ENCODE measurements at places on chromosomes 2 and 18.
A peak's percentile ranks its signal among the peaks of the same experiment; 100 is the strongest.

- no peak for DNase-seq
These were observed 202.7 kb downstream of the CLIP4 start for GRCh38 chr2:29317801-29318485.

DNA sequence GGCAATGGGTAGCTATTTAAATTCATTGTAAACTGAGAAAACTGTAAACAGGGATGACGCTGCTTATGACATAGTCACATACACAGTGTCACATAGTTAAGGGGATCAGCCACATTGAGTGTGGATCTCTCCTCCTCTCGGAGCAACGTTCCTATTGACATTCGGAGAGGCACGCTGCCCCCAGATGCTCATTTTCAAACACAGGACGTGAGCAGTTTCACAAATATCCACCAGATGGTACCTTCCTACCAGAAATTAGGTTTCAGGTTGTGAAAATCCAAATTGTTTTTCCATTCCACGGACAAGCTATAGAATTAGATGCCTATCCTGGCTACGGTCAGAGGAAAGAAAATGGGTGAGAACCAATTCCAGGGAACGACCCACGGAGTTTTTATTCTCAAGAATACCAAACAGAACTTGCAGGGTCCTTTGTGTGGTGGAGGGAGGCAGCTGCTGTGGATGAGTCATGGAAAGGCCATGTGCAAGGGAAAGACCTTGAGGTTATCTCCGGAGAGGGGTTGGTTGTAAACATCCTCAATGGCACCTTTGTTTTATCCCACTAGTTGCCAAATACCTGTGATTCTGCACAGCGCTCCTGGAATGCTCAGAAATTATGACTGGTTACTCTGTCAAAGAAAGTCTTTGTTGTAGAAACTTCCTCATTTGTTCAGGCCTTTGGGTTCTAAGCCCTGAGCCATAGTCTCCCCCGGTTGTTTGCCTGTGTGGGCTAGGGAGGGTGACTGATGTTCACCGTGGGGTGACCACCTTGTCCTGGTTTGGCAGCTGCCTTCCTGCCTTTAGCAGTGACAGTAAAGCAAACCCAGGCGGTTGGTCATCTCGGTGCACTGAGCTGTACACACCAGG lies 88.0 kb downstream of the ACTR3 start:
- no peak for DNase-seq

- DNase-seq = peak; percentile 27
These were observed 31.1 kb upstream of the GMCL1 start for GRCh38 chr2:69798290-69798908.

DNA sequence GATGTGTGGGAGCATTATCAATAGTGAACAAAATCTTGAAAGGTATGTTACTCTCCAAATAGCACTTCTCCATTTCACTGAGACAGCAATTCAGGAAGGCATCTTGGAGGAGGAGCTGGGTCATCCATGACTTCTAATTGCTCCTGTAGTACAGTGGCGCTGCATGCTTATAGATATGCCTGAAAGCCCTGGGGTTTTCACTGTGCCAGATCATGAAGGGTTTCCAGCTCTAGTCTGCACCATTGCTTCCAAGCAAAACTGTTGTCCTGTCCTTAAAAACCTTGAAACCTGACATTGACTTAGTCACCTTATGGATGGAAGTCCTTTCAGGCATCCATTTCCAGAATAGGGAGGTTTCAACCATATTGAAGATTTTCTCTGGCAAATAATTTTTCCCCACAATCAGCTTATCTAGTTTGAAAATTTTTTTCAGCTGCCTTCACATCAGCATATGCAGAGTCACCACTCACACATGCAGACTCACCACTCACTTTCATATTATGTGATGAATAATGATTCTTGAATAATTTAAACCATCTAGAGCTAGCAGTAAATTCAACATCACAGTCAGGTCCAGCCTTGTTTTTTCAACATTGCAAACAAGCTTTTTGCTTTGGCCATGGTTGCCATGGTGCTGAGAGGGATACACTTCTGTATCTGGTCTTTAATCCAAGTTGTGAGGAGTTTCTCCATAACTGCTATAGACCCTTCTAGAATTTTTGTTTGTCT lies 297.1 kb downstream of the CLIP4 start:
- DNase-seq = no peak

DNA sequence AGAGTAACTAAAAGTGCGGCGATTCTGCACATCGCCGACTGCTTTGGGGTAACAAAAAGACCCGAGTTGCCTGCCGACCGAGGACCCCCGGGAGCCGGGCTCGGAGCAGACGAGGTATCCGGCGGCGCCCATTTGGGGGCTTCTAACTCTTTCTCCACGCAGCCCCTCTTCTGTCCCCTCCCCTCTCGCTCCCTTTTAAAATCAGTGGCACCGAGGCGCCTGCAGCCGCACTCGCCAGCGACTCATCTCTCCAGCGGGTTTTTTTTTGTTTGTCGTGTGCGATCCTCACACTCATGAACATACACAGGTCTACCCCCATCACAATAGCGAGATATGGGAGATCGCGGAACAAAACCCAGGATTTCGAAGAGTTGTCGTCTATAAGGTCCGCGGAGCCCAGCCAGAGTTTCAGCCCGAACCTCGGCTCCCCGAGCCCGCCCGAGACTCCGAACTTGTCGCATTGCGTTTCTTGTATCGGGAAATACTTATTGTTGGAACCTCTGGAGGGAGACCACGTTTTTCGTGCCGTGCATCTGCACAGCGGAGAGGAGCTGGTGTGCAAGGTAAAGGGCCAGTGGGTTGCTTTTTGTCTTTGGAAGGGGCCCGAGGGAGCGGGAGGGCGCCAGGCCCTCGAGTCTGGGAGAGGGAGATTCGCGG lies 1.4 kb downstream of the TRIB2 start:
- no peak for DNase-seq

- no peak for DNase-seq
These were observed 17.7 kb downstream of the SPIRE1 start for GRCh38 chr18:12639990-12640880.

GRCh38 chr18:56545464-56545863 lies 92.9 kb downstream of the TXNL1 start:
- no peak for DNase-seq

DNA sequence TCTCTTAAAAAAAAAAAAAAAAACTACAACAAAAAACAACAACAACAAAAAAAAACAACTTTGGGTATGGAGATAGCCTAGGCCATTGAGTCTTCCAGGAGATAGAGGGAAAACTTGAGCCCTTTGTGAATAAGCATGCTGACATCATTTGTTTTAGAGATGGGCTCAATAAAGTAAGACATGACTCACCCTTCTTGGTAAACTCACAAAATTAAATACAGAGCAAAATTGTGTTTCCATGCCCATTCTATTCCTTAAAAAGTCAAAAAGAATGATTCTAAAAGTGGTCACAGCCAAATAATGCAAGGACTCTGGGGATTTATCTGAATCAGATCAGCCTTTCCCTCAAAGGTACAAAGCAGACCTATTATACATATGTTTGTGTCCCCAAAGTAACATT lies 117.4 kb downstream of the ETAA1 start:
- DNase-seq = peak; percentile 54

DNA sequence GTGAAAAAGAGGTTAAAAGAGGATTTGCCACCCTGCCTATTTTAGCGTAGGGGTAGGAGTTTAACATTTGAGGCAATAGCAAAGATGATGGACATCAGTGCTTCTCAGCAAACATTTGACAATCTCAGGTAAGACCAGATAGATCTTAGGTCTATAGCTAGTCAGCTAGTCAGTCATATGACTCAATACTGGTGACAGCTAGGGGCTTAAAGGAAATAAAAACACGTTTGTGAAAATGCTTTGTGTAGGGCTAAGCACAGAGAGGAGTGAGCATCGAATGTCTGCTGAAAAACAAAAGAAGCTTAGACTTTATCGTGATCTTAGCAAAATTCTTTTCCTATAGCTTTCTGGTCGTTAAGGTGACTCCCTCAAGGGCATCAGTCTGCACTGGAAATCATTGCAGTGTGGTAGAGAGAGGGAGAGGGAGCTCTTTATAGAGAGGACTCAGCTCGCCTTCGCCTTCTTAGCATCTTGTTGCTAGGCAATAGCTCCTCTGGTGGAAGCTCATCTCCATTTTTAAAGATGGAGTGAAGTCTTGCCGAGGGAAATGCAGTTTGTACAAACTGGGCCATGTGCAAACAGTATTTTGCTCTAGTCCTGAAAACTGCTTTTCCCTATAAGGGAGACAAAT lies 62.8 kb upstream of the SLC38A11 start:
- DNase-seq = no peak

- DNase-seq = no peak
These were observed 217.0 kb downstream of the C1D start for GRCh38 chr2:67845621-67846369.

DNA sequence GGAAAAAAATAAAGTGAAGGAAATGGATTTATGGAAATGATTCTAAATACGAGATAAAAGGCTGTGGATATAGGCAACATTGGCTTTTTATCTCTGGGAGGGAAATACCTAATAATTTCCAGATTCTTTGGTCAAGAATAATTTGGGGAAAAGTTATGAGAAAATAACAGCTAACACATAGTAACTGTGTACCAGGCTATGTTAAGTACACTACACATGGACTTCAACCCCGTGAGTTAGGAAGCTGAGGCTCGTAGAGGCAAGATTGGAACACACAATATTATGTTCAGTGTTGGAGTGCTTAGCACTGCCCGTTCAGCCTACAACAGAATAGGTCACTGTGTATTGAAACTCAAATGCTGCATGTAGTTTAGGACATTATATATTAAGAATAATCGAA lies 34.3 kb upstream of the GPD2 start:
- no peak for DNase-seq

GRCh38 chr2:26758790-26759321 lies 5.2 kb upstream of the SLC35F6 start:
- DNase-seq = no peak

DNA sequence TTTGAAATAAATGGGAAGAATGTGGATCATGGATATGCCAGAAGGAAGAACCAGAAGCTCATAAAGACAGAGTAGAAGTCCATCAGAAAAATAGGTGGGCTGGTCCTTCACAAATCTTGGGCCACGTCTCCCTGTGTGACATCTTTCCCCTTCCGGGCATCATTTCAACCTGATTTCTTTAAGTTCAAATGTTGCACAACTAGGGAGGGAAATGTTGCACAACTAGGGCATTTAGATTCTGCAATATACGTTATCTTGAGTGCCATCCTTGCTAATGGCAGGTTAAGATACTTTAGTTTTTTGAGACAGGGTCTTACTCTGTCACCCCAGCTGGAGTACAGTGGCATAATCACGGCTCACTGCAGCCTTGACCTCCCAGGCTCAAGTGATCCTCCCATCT lies 129.6 kb downstream of the CERS6 start:
- DNase-seq = no peak

DNA sequence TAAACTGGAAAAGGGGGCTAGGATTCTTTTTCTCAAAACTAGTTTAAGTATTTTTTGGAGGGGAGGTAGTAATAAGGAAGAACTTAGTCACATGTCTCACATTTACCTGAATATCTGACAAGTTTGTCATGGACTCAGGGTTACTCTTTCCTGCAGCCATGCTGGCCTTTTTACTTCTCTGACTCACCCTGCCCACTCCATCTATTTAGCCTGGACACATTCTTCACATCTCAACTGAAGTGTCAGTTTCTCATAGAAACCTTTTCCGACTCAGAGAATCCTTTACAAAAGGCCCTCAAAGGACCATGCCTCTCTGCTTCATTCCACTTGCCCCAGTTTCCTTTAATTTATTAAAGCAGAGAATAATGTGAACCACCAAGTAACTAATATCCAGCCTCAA lies 42.6 kb downstream of the SCN7A start:
- no peak for DNase-seq

GRCh38 chr2:23588106-23588505 lies 203.1 kb downstream of the KLHL29 start:
- no peak for DNase-seq

DNA sequence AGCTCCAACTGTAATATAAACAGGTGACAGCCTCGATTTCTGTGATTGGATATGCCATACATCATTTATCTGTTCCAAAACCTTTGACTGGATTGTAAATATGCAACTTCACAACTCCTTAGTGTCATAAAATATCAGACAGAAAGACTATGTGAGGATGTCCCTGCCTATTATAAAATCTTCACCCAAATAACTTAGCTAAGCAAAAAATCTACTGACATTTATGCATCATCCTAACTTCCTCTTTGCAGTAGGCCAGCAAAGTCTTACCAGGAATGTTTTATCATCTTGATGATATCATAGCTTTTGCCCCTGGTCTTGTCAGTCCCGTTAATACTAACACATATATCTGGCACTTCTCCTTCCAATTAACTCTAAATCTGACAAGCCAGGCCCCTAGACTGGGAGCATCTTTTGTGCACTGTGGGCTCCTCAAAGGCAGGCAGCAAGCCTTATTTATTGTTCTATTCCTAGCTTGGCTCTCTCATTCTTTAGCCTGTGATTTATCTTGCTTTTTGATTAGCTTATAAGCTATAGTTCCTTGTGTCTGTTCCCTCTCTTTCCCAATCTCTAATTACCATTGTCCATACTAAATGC lies 356.5 kb upstream of the HNMT start:
- DNase-seq = no peak

DNA sequence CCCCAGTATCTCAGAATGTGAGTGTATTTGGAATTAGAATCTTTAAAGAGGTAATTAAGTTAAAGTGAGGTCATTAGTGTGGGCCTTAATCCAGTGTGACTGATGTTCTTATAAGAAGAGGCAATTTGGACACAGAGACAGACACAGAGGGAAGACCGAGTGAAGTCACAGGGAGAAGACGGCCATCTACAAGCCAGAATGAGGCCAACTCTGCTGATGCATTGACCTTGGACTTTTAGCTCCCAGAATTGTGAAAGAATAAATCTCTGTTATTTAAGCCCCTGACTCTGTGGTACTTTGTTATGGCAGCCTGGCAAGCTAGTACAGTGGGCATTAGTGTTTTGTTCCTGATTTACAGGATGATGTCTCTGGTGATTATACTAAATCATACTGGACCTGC lies 64.6 kb downstream of the LTBP1 start:
- no peak for DNase-seq

DNA sequence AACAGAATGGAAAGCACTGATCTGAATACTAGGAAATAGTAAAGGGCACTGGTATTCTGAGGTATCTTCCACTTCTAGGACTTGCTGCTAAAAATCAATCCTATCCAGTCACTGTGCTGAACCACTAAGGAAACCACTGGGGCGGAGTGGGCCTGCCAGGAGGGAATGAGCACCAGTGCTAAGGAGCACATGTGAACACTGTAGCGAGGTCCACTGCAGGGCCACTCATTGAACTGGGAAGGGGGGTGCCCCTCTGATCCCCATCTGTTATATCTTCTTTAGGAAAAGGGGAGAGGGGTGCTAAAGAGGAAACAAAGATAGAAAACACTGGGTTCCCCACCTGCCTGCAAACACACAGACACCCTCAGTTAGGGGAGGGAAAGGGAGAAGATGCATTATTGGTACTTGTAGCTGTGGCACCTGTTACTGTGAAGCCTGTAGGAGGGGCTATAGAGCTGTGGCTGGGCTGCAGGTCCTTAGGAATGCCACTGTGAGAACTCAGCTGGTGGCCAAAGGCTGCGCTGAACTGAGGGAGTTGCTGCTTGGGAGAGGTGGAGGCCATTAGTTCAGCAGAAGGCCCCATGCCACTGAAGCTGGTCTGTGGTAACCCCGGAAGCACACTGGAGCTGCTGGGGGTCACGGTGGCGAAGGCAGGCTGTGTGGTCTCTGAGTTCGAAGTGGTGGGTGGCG lies 81.8 kb downstream of the INO80D start:
- no peak for DNase-seq
